Left hindlimb (tissue), 1 donor: ENCODE measurements at places on chromosomes 2 and 18.

GRCh38 chr18:57431002-57431382 is 4.2 kb upstream of the ONECUT2 start:
- no peak for DNase-seq

DNA sequence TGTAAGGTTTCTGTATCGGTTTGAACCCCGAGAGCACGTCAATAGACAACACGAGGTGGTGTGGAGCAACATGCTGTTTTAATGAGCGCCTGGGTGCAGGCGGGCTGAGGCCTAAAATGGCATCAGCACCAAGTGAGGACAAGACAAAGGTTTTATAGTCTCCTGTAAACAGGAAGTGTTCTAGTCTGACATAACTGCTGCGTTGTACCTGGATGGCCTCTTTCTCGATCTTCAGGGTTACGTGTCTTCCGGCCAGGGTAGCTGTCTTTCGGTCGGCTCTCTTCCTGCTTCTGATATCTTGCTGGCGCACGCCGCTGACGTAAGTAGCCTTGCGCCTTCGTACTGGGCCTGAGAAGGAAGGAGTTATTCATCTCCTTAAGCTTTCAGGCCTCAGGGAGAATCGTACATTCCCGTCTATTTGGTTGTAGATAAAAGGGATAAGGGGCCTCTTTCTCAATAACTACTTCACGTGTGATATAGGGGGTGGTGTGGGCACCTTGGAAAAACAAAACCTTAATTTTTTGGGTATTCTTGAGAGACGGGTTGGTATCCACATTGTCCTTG is 53.5 kb downstream of the KYNU start:
- DNase-seq = no peak

DNA sequence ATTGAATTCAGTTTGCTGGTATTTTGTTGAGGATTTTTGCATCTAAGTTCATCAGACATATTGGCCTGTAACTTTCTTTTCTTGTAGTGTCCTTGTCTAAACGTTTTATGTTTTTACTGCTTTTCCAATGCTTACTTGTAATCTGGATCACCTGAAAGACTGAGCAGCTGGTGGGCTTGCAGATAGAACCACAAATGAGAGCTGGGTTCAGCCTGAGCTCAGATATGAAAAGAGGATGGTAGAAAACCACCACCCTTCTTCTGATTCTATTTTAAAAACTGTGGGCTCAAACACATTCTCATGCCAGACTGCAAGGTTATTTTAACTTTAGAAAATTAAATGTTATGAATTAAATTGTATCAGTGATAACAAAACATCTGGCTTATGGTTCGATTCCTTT is 70.8 kb downstream of the DDX18 start:
- DNase-seq = no peak

- DNase-seq = no peak
Measured at GRCh38 chr2:185531721-185532120, 206.9 kb upstream of the FSIP2 start.

DNA sequence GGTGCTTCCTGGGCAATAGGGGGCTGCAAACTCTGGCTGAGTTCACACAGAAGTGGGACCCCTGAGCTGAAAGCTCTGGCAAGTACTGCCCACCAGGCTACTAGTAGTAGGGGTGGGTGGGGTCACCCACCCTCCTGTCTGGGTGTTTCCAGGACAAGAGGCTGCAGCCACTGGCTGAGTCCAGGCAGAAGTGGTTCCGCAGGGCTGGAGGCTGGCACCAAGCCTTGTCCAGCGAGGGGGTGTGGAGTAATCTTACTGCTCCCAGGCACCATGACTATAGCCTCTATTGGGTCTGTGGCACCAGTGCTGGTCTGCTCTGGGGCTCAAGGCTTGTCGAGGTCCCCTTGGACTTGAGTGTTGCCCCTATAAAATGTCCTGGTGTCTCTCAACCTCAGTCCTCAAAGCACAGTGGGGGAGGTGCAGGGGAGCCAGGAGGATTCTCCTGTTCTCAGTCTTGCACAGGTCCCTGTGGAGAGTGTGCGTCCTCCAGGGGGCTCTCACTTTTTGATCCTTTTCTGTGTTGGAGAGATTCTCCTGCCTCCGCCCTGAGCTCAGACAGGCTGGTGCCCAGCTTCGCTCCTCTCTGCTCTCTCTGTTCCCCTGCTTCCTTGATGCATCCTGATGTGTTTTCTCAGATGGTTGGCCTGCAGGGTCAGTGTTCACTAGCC is 48.1 kb downstream of the NUP35 start:
- DNase-seq = no peak

- no peak for DNase-seq
Measured at GRCh38 chr2:71919708-71920107, 228.0 kb downstream of the CYP26B1 start.

DNA sequence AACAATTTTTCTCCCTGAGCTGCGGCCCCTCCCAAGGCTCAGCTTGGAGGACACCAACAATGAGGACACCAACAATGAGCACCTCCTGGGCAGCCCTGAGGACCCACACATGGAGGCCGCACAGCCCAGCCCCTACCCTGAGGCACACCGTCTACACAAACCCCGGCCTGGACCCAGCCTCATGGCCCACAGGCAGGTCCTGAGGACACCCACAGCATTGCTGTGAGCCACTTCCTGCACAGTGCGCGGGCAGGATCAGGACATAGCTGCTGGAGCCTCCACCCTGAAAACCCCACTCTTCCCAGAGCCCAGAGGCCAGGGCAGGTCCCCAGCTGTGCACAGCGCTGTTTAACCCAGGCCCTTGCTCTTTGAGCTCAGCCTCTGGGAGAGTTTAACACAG is 194.3 kb downstream of the RTP5 start:
- no peak for DNase-seq

DNA sequence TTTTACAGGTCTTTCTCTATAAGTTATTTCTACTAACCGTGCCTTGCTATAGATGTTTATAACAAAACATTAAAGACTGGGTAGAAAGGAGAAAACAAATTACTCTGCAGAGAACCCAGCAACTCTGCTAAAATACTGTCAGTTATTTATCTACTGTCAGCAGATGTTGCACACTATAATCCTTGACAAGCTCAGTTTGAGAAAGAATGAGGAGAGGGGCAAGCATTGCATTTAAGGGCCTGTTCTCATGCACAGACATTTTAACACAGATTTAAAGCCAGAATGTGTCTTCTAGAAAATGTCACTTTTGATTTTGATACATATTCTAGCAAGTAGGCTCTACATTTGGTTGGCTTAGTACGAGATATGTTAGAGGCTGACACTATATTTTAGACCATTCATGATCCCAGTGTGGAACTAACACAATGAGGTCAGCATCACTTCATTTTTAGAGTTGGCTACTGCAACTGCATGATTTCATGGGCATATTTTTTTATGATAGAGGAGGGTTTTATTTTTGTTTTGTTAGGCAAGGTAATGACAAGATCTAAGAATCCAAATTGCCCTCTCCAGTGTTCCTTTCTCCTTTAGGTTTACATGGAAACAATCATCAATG is 516.4 kb downstream of the ZEB2 start:
- DNase-seq = no peak

DNA sequence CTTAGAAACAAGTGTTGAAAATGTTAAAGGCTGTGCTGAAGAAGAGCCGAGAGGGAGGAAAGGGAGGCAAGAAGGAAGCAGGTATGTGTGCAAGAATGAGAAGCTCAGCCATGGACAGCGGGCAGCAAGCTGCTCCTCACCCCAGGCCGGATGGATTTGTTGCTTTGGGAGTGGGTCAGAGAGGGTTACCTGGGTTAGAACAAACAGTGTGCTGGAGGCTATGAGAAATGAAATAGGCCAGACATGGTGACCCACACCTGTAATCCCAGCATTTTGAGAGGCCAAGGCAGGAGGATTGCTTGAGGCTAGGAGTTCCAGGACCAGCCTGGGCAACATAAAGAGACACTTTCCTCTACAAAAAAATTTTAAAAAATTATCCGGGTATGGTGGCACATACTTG is 97.5 kb downstream of the TANC1 start:
- no peak for DNase-seq

GRCh38 chr2:128262315-128263253 is 56.1 kb downstream of the HS6ST1 start:
- DNase-seq = no peak

DNA sequence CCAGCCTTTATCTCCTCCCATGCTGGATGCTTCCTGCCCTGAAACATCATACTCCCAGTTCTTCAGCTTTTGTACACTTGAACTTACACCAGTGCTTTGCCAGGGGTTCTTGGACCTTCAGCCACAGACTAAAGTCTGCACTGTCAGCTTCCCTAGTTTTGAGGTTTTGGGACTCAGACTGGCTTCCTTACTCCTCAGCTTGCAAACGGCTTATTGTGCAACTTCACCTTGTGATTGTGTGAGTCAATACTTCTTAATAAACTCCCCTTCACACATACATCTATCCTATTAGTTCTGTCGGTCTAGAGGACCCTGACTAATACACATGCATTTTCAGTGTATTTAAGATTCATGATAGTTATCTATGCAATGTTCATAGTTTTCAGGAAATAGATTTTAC is 35.8 kb upstream of the ZNF804A start:
- no peak for DNase-seq

DNA sequence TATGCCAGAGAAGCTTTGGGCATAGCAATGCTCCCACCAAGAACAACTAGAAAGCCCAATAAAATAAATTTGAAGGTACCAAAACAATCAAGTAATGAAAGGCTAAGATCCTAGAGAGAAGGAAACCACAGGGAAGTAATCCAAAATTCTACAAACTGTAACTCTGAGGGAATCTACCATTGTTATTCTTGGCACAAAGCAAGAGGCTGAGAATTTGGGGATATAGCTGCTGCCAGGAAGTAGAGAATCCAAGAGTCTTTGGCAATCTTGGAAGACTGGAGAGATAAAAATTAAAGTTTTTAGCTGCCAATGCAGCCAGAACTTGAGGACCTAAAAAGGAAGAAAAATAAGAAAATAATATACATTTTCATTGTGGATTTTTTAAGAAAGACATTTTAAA is 68.5 kb downstream of the PIGN start:
- peak; percentile 31 for DNase-seq

GRCh38 chr18:13416208-13416607 is 197.6 kb downstream of the LDLRAD4 start:
- no peak for DNase-seq

DNA sequence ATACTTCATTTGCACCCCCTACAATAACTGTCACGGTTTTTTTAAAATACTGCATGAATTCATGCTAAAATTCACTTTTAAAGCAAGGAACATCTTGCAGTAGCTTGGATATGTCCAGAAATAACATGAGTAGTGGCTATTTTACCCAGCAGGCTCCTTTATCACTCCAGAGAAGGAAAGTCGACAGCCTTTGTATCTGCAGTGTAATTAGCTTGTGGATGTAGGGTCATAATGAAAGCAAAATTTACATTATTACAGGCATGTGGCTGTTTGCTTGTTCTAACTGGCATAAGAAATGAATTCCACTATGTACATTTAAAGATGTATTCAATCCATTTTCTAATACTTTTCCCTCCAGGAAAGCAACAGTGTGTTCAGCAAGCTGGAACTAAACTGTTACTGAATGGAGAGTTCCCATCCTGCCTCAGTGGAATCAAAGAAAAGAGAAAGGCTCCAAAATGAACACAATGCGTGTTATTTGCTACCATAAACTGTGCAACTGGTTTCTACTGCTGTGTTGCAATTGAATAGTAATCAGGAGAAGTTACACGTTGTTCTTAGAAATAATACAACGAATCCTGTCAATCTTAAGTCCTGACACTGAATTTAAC is 321.2 kb upstream of the VRK2 start:
- no peak for DNase-seq

DNA sequence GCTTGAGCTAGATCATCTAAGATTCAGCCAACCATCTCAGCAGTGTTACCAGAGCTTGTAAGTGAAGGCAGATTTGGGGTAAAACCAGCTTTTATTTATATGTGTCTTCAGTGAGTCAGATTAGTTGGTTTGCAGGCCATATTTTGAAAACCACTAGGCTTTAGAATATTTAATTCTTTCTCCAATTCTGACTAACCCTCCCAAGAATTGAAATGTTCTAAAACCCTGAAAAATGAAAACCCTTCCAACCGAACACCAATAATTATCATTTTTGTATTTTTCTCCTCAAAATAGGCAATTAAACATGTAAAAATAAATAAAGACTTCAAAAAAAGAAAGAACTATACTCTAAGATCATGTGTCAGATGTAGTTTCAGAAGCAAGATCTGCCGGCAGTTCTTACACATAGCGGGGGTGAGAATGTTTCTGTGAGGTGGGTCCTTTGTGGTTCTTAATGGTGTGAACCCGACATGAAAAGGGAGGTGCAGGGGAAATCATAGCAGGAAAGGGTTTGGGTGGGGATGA is 14.2 kb downstream of the PLEK start:
- no peak for DNase-seq

DNA sequence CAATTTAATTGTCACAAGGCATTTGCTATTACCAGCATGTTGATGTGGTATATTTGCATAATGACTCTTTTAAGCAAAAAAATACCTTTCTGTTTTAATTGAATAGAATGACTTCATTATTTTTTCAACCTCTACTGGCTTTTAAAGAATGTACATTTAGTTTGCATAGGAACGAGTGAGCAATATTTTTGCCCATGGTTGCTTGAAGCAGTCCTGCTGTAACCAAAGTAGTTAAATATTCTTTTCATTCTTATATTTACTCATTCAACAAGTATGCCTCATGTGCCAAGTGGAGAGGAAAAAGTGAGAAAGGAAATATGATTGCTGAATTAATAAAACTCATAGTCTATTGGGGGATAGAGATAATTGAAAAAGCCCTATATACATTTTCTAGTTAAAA is 184.7 kb downstream of the DSEL start:
- no peak for DNase-seq

DNA sequence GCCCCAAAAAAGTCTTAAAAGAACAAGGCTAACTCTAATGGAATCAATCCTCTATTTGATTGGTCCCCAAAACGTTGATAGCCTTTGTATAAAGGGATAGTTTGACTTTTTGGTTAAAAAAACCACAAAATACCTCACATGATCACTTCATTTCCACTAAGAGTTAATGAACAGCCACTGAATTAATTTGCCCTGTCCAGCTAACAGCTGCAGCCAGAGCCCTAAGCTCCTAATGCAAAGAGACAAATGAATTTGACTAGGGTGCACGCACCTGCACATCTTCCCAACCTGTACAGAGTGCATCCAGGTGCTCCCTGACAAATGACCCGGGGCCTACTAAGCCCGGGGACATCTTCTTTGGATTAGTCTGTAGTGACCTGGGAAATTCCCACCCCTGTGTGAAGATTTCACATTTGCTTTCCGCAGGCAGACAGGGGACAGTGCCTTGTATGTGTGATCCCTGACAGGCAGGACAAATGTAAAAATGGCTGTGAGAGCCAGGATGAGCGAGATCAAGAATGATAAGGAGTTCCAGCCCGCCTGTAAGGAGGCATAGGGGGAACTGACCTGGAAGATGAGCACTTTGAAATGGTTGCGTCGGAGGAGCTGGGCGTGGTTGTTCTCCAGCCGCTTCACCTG is 893 bp downstream of the CAVIN2 start:
- no peak for DNase-seq
